ENCODE measurements at places on chromosomes 4 and X.

DNA sequence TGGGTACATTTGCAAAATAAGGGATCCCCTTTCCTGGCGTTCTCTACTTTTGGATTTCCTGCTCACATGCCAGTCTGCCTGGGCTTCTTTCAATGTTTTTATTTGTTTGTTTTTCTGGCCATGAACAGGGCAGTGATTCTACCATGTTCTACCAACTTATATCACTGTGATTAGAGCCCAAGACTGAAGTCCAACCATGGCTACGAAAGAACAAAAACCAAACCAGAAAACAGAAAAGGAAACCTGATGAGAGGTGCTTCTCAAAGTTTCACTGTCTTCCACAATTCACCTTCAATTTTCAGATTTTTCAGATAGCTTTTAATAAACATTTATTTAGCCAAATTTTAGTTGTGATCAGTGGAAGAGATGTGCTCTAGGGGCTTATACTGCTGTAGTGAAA, 187.6 kb upstream of the TACR3 start:
- no peak for DNase-seq

DNA sequence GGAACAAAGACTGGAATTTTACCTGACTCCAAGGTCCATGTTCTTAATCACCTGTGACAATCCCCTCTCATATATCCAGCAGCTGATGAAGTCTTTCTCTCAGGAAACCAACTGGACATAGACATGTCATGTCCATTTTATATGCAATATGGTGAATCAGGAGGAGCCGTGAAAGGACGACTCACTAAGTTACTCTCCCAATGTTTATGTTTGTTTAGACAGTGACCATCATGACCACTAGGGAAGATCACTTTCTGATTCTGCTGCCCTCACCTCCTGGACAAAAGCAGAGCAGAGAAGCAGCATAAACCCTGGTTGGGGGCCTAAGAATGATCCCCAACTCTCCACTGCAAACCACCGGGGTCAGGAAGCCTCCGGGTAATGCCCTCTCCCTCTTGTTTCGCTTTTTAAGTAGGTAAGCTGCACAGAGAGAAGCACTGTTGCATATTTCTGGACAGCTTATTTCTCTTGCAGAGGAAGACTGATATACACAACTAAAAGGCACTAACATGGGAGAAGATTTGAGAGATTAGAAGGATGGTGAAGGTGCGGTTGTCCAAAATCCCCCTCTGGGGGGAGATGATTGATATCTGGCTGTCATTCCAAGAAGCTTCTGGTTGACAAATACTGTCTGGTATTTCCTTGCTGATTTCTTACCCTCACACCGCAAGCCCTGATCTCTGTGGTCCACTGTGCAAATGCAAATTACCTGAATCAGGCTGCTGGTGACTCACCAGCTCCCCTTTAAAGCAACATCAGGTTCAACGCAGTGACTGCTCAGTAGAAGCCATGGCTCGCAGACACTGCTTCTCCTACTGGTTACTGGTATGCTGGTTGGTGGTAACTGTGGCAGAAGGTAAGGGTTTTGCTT, at the start of gene ODAPH:
TSS of gene ODAPH (plus strand) at position 773 of the 871 bp plus-strand sequence. CDS start at position 790, 17 bp downstream.
- peak; percentile 68 for DNase-seq

GRCh38 chrX:63673896-63674295, 111.1 kb downstream of the ARHGEF9 start:
- DNase-seq: no peak

DNA sequence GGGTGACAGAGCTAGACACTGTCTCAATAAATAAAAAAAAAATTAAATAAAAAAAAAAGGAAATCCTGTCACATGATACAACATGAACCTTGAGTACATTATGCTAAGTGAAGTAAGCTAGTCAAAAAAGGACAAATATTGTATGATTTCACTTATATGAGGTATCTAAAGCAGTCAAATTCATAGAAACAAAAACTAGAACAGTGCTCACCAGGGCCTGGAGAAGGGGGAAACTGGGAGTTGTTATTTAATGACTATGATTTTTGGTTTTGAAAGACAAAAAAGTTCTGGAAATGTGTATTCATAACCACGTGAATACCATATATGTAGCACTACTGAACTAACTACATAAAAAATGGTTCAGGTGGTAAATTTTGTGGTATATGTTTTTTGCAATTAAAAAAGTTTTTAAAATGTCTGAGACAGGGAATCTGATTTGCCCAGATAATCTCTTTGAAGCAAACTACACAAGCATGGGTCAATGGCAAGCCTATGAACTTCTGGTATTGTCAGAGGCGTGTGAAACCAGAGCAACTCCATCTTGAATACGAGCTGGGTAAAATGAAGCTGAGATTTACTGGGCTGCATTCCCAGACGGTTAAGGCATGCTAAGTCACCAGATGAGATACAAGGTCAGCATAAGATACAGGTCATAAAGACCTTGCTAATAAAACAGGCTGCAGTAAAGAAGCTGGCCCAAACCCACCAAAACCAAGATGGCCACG, 42.3 kb downstream of the ANAPC10 start:
- no peak for DNase-seq

- peak; percentile 12 for DNase-seq
Observed at GRCh38 chrX:138775517-138775916, 64.0 kb upstream of the FGF13 start.

GRCh38 chr4:157045507-157046127, 30.3 kb upstream of the GLRB start:
- DNase-seq: peak; percentile 62

- DNase-seq: no peak
Observed at GRCh38 chr4:164192844-164193243, 561.1 kb upstream of the SMIM31 start.

DNA sequence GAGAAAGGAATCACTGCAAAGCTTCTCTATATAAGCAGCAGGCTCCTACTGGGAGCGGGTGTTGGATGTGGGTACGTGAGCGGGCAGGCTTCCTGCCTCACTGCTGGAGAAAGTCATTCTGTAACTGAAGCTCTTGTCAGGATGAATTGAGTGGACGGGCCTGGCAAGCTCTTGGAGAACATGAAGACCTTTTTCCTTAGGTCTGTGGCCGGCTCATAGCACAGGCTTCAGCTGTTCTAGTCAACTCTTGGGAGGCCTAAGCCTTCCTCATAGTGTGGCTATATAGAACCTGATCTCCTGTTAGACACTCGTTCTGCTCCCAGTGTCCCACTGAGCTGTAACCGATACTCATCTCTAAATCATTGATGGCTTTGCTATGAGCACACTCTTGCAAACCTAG, 108.2 kb upstream of the GPC4 start:
- no peak for DNase-seq

DNA sequence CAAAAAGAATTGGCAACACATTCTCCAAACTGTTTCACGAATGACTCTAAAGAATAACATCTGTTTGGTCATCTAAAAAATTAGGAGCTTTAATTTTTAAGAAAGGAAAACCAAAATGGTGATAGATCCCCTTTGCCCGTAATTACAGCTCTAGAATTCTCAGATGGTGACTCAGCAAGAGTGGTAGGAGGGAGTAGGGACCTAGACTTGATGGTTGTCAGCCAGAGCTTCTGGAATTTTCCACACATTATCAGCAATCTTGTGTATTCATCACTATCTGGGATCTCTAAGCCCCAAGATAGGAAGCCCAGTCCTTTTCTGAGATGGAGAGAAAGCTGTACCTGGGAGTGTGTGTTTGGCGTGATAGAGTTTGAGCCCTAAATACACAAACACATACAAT, 103.9 kb upstream of the RAB40AL start:
- no peak for DNase-seq

- DNase-seq: no peak
Observed at GRCh38 chr4:122606364-122607043, 14.4 kb downstream of the IL21 start.

GRCh38 chrX:74550295-74550802, 64.1 kb downstream of the RLIM start:
- peak; percentile 47 for DNase-seq

DNA sequence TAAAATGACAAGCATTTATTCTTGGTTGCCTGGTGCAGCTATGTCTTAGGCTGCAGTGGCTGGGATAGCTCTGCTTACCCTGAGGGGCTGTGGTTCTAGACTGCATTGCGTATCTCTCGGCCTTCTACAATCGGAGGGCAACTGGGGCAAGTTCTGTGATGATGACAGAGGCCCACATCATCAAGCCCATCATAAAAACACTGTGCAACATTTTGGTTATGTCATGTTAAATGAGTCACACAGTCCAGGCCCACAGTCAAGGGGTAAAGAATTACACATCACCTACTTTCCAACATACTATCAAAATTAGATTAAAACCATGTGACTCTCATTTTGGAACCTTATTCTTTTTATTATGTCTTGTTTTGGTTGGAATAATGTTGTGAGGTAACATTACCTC, 120.2 kb upstream of the GUCY1A1 start:
- no peak for DNase-seq

GRCh38 chr4:182604161-182604622, 313.0 kb downstream of the DCTD start:
- DNase-seq: peak; percentile 11

DNA sequence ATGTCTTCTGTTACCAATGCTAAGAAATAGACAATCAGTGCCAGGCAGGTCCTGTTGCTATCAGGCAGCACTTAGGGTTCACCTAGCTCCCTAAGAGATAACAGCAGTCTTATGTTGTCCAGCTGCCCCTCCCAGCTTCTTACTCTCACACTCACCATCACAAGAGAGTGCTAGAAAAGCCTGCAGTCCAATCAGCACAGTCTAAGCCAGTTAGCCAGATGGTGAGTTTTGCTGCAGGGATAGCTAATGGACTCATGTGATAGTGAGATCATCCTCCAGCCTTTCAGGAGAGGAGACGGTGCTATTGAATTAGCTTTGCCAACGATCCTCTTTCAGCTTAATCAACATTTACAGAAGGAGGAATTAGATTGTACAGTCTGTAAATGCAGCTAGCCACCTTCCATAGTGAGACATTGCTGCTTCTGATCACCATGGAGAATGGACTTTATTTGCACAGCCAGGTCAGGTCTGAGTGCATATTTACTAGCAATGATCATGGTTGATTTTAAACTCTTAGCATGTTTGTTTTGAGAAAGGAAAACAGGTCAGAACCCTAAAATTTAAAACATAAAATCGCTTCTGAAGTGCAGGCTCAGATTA, 438.3 kb downstream of the CENPC start:
- DNase-seq: no peak

- no peak for DNase-seq
Observed at GRCh38 chr4:152346526-152346925, 189.4 kb downstream of the FBXW7 start.

- DNase-seq: no peak
Observed at GRCh38 chr4:81343536-81343935, 128.2 kb downstream of the RASGEF1B start.

DNA sequence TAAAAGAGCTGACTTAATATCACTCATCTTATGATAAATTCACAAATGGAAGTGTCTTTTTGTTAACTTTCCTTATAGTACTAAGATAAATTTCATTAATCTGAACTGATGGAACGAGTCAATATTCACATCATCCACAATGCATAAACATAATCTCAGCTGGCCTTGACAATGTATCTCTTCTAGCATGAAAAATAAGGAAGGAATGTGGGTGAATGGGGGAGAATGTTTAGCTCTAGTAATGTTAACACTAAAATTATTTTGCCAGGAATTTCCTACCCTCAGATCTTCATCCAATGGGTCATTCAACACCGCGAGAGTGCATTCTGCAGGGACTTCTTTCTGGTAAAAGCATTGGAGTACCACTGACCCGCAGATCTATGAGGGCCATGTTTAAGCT, 15.8 kb downstream of the TRPC3 start:
- no peak for DNase-seq

DNA sequence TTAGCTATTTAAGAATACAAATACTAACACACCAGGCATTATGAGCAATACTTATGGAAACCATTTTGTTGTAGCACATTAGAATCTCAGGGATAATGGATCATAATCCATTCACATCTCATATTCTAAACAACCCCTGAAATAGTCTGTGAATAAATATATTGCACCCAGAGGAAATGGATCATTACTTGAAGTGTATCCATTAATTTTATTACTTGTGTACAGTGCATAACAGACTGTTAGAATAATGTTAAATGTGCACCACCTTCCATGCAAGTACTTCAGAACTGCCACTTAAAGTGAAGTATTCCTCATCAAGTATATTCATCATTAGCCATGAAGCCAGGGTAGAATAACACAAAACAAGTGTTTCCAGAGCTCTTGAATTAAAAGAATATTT, 715.5 kb downstream of the DMD start:
- DNase-seq: no peak

DNA sequence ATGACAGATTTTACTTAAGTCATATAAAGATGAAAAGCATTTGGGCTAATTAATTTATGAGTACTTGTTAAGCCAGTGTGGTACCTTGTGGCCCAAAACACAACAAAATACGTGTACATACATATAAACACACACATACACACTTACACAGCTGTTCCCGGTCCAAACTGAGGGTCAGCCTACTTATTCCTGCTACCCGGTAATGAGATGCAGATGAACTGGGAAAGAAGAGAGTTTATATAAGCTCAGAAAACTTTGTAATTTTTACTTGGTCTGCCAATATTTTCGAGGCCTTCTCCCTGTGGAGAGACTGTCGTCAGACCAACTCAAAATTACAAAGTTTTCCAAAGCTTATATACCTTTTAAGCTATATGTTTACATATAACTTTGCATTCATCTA, 25.8 kb upstream of the PBDC1 start:
- DNase-seq: no peak

DNA sequence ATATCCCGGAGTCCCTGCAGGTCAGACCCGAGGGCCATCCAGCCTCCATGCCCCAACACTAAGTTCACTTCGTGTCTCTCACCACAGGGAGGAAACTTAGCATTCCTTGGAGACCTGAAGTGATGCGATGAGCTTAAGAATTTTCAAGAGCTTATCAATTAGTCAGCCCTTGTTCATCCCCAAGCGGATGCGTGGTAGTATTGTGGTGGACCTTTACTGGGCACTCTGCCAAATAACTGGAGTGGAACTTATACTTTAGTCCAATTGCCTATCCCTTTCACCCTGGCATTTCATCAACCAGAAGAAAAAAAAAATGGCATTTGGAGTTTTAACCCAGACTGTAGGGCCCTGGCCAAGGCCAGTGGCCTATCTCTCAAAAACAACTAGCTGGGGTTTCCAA, 137.1 kb downstream of the RELL1 start:
- peak; percentile 55 for DNase-seq

DNA sequence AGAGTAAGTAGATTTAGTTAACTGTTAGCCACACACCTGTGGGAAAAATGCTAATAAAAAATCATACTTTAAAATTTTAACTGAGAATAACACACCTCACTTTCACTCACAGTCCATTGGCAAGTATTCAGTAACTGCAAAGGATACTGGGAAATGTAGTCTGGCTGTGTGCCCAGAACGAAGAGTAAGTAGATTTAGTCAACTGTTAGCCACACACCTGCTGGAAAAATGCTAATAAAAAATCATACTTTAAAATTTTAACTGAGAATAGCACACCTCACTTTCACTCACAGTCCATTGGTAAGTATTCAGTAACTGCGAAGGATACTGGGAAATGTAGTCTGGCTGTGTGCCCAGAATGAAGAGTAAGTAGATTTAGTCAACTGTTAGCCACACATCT, 178.4 kb upstream of the NWD2 start:
- no peak for DNase-seq

- DNase-seq: no peak
Observed at GRCh38 chrX:12771445-12772069, 19.7 kb upstream of the PRPS2 start.

GRCh38 chrX:153876112-153876491, 9.9 kb downstream of the L1CAM start:
- DNase-seq: no peak

Data from astrocyte of the cerebellum (primary cell).